ENCODE measurements at places on chromosomes 6 and 20. TPM values are rescaled to one million over a fixed set of nuclear protein-coding genes. Genes with fewer than 3 reads are reported as not detected.

The RAET1L gene
- not detected for polyA plus RNA-seq

The TRIM38 gene
- polyA plus RNA-seq = 1.5 TPM

The KCTD20 gene
- polyA plus RNA-seq = 8.3 TPM

The SYS1 gene
- 68.8 TPM for polyA plus RNA-seq

The C6orf47 gene
- 19.4 TPM for polyA plus RNA-seq

The BPIFA2 gene
- polyA plus RNA-seq = not detected

The MUC22 gene
- polyA plus RNA-seq = 0.01 TPM

The ALDH5A1 gene
- 3.0 TPM for polyA plus RNA-seq

The FAM83B gene
- polyA plus RNA-seq = 0.03 TPM

The PLCB4 gene
- polyA plus RNA-seq = 8.4 TPM

The PABPC1L gene
- polyA plus RNA-seq = 3.1 TPM

The PET117 gene
- polyA plus RNA-seq = 13.6 TPM

The PLEKHG1 gene
- polyA plus RNA-seq = 2.2 TPM

The ANKEF1 gene
- polyA plus RNA-seq = 0.82 TPM

The SS18L1 gene
- polyA plus RNA-seq = 7.9 TPM

The C6orf132 gene
- polyA plus RNA-seq = 0.30 TPM

The TGM3 gene
- polyA plus RNA-seq = 0.04 TPM

The VGLL2 gene
- polyA plus RNA-seq = 0.23 TPM

The CCR6 gene
- not detected for polyA plus RNA-seq

The HCK gene
- polyA plus RNA-seq = 1.4 TPM

The GSTA2 gene
- polyA plus RNA-seq = not detected

The MTFR2 gene
- 0.21 TPM for polyA plus RNA-seq

The TNF gene
- polyA plus RNA-seq = 0.15 TPM

The MRPS18A gene
- polyA plus RNA-seq = 105 TPM

The TMC2 gene
- polyA plus RNA-seq = not detected

The MYO6 gene
- polyA plus RNA-seq = 4.1 TPM
